ENCODE measurements at places on chromosomes 13 and 19.

DNA sequence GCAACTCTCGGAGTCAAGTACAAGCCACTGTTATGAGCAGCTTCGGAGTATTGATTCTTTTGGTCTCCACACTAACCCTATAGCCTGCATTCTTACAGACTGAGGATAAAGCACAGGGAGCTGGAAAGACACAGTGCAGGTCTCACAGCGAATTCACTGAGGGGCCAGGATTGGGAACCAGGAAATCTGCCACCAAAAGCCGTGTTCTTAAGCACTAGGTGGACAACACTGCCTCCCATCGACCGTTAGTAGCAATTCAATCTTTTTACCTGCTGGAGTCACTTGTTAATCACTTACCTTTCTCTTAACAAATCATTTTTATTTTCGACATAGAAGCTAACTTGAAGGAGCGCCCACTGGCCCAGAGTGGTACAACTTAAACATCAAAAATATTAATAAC lies 6.3 kb downstream of the PMIS2 start:
- DNase-seq: no peak

- DNase-seq: no peak
Observed at GRCh38 chr19:31317570-31317969, 31.7 kb downstream of the TSHZ3 start.

DNA sequence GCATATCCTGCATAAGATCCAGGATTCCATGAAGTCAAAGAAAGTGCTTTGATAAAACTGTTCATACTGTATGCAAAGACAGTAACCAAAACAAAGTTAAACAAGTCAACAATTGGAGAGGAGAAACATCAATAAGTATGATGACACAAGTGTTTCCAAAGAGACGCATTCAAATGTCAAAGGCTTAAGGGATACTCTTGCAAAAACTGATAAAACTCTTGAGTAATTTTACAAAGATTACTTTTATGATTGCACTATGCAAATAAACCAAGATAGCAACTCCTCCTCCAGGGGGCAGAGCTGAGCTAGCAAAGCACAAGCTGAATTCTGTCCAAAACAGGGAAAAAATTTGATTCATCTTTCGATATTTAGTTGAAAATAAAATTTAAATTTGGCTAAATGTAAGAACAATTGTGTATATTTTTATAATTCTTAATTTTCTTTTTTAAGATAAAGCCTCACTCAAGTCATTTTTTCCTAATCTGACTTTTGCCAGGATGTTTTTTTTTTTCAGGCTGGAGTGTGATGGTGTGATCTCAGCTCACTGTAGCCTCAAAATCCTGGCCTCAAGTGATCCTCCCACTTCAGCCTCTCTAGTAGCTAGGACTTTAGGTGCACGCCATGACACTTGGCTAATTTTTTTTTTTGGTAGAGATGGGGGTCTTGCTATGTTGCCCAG lies 84.0 kb downstream of the MZT1 start:
- peak; percentile 38 for DNase-seq

GRCh38 chr13:65500481-65500880 lies 1729.7 kb downstream of the PCDH9 start:
- DNase-seq: no peak

GRCh38 chr13:65856431-65856830 lies 1373.7 kb downstream of the PCDH9 start:
- DNase-seq: peak; percentile 33

GRCh38 chr13:30140973-30141372 lies 166.4 kb downstream of the KATNAL1 start:
- no peak for DNase-seq

- DNase-seq: no peak
Observed at GRCh38 chr19:7740682-7741054, 6.7 kb downstream of the CD209 start.

- DNase-seq: no peak
Observed at GRCh38 chr13:29911781-29912418, 61.5 kb upstream of the UBL3 start.

- DNase-seq: no peak
Observed at GRCh38 chr13:99969919-99970650, 1.5 kb downstream of the ZIC5 start.

DNA sequence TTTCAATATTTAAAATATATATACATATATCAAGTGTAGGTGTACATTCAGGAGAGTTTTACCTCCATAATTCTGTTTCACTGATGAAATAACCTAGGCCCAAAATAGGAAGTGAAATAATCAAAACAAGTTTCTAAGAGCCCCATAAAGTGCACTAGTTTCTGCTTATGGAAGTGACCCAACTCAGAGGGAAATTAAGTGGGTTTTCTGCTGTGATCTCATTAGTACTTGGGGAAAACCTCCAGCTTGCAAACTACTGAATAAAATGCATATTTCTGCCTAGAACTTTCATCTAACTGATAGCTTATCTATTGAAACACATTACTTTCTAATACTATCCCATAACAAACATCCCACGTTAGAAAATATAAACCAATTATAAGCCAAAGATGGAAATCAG lies 45.4 kb upstream of the MIR17HG start:
- DNase-seq: no peak

DNA sequence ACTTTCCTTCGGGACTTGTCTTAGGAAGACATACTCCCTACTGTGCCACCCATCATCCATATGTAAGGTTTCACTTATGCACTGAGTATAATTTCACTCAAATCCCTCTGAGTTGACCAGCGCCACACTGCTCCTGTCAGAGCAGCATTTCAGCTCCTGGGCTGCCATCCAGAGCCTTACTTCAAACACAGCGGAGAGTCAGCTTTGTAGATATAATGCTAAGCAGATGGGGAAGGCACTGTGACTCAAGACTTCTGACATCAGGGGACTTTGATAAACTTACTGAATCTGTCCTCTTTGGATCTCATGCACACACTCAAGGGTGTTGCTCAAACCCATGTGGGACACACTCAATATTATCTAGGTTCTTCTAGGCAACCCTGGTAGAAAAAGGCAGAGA lies 34.9 kb downstream of the DOCK9 start:
- DNase-seq: no peak

DNA sequence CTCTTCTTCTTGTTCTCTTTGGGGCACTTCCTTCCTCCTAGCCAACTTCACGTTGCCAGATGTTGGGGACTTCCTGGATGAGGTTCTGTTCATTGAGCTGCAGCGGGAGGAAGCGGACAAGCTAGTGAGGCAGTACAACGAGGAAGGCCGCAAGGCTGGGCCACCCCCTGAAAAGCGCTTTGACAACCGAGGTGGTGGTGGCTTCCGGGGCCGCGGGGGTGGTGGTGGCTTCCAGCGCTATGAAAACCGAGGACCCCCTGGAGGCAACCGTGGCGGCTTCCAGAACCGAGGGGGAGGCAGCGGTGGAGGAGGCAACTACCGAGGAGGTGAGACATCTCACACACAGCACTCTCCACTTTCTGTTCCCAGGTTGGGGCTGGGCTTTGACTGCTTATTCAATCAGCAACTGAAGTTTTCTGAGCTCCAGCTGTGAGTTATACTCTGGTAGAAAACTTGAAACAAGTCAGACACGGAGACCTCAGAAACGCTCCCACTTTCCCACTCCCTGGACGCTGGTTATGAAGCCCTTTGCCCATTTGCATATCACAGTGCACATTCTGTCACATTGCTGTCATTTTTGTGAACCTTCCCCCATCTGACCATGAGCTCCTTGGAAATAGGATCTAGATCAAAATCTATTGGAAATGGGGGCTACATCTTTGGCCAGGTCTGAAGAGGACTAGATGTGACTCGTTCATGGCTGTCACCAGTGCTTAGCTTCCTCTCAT lies 7.2 kb upstream of the CCDC97 start:
- no peak for DNase-seq

All from fibroblast of skin of back (primary cell).